Ecto neural progenitor cell (in vitro differentiated cells): ENCODE measurements at places on chromosomes 5 and 9.

DNA sequence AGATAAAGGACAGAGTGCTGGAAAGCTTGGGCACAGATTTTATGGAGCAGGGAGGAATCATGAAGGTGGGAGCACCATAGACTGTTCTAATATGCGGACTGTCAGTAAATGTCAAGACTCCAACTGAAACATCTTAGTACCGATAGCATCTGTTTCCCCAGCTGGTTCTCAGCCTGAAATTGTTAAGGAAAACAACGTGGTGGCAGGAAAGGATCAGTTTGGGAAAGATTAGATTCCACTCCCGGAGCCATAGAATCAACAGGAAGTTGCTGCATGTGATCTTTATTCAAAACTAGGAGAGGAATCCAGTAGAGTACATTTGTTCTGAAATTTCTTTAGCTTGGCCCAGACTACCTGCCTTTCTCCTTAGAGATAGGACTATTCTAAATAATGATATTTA lies 559.1 kb downstream of the CSNK1G3 start:
- DNase-seq = no peak

GRCh38 chr9:137326445-137327065 lies 24.5 kb upstream of the NRARP start:
- no peak for DNase-seq

DNA sequence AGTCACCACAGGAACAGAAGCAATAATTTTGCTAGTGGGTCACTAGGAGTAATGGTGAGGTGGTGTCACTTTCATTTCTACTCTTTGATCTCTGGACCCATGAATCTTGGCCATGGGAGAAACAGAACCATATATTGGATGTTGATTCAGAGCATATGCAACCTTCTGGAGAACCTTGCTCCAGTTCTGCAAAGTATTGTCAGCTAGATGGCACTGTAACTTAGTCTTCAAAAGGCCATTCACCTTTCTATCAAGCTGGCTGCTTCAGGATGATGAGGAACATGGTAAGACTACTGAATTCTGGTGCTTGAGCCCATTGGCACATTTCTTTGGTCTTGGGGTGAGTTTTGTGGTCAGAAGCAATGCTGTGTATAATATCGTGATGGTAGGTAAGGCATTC lies 129.1 kb upstream of the FBN2 start:
- no peak for DNase-seq

DNA sequence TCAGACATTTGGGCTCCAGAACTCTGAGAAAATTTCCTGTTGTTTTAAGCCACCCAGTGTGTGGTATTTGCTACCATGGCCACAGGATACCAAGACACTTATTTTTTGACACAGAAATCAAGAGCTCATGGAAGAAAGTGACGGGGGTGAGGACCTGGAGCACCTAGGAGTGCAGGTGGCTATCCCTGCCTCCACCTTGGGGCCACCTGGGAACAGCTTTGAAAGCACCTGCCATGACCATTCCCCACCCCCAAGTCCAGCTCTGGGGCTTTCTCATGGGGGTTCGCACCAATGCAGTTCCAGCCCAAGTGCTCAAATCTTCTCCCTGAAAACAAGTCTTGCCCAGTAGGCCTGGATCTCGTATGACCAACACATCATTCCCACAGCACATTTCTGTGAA lies 214.9 kb upstream of the IRX1 start:
- no peak for DNase-seq

GRCh38 chr9:7640231-7640630 lies 159.3 kb downstream of the DMAC1 start:
- no peak for DNase-seq

DNA sequence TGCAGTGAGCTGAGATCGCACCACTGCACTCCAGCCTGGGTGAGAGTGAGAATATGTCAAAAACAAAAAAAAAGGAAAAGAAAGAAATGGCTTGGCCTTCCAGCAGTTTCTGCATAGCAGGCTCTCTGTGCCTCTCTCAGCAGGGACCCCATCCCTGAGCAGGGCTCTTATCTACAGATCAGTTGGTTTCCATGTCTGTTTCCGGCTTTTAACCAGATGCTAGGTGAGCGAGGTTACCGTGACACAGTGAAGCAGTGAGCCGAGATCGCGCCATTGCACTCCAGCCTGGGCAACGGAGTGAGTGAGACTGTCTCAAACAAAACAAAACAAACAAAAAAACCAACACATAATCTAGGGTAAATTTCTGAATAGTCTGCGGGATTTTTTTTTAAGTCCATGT lies 51.4 kb downstream of the COL5A1 start:
- no peak for DNase-seq

DNA sequence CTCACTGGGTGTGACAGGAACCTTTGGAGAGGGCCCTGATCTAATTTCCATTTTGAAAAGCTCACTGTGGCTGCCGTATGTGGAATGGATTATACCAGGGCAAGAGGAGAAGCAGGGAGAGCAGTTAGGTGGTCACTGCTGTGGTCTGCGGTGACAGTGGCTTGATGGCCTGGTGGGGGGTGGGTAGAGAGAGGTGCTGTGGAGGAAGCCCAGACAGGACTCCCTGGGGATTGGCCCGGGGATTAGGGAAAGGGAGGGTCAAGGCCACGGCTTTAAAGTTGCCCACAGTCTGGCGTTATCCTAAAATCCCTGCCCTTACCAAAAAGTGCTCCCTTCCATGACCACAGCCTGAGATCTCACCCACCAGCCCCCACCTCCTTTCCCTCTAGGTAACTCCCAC lies 4.7 kb downstream of the B4GALT7 start:
- DNase-seq = no peak

DNA sequence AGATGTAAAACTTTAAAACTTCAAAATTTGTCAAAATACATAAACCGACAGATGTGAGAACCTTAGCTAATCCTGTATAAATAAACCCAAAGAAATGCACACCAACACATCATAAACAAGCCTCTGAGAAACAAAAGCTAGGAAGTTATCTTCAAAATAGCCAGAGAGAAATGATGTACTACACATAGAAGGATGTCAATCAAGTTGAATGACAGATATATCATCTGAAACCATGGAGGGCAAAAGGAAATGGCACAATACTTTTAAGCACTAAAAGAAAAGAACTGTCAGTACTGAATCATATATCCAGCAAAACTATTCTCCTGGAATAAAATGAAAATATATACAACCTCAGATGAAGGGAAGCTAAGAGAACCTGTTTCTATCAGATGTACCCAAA lies 595.1 kb upstream of the PTGER4 start:
- no peak for DNase-seq

GRCh38 chr9:36759976-36760375 lies 187.3 kb downstream of the MELK start:
- DNase-seq = no peak

GRCh38 chr9:135102331-135102730 lies 14.9 kb downstream of the OLFM1 start:
- DNase-seq = no peak

- DNase-seq = no peak
These were observed 4.1 kb upstream of the GBGT1 start for GRCh38 chr9:133167769-133168168.

DNA sequence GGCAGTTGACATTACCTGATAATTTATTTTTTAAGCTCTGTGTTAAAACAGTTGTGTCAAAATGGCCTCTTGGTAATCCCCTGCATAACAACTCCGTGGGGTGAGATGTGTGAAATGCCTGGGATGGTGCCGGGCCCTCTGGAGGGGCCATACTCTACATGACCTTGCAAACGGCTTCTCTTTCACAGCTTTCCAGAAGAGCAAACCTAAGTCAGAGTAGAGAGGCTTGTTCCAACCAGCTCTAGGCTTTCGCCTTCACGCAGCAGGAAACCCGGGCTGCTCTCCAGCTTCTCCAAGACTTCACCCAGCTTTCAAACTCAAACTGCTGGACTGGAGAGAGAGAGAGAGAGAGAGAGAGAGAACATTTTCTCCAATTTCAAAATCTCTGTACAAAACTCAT lies 120.1 kb downstream of the SNX18 start:
- DNase-seq = no peak

- no peak for DNase-seq
These were observed 277.6 kb downstream of the TMEM38B start for GRCh38 chr9:105971986-105972385.

- no peak for DNase-seq
These were observed 1.2 kb downstream of the PTBP3 start for GRCh38 chr9:112332214-112332613.

GRCh38 chr5:122500245-122501088 lies 188.4 kb downstream of the SNCAIP start:
- DNase-seq = peak; percentile 61

DNA sequence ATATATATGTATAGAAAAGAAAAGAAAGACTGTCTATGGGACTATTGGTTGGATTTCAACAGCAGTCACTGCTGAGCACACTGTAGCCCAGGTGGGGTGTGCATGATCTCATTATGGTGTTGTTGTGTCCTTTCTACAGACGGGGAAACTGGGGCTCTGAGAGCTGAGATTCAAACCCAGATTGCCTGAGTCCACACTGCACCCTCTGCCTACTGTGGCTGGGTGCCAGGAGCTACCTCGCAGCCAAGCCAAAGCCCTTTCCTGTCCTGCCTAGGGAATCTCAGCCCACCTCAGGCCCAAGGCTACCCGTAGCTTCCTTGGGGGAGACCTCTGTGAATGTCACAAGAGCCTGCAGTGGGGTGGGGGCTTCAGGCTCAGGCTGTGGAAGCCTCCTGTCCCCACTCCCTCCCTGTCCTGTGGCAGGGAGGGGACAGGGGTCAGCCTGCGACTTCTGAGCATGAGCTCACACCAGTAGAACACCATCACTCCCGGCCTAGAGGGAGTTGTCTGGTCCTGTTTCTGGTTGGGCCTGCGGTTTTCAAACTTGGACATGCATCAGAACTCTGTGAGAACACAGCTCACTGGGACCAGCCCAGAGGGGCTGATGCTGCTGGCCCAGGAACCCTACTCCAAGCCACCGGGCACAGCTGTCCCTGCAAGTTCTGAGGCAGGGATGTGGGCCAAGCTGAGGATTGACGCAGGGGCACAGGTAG lies 7.9 kb upstream of the NINJ1 start:
- peak; percentile 37 for DNase-seq

DNA sequence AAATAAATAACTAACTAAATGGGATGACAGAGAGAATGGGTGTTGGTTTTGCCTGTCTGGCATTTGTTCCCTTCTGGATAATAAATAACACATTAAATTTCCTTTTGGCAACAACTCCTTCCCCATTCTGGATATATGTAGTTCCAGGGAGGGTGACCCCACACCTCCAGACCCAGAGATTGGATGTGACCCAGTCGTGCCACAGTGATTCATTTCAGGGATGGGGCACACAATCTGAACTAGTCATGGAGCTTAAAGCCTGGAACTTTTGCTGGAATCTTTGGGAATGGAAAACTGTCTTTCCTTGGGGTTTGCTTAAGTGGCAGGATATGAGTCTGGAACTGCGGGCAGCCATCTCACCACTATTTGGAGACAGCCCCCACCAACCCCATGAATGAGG lies 11.3 kb downstream of the KLF9 start:
- peak; percentile 23 for DNase-seq

DNA sequence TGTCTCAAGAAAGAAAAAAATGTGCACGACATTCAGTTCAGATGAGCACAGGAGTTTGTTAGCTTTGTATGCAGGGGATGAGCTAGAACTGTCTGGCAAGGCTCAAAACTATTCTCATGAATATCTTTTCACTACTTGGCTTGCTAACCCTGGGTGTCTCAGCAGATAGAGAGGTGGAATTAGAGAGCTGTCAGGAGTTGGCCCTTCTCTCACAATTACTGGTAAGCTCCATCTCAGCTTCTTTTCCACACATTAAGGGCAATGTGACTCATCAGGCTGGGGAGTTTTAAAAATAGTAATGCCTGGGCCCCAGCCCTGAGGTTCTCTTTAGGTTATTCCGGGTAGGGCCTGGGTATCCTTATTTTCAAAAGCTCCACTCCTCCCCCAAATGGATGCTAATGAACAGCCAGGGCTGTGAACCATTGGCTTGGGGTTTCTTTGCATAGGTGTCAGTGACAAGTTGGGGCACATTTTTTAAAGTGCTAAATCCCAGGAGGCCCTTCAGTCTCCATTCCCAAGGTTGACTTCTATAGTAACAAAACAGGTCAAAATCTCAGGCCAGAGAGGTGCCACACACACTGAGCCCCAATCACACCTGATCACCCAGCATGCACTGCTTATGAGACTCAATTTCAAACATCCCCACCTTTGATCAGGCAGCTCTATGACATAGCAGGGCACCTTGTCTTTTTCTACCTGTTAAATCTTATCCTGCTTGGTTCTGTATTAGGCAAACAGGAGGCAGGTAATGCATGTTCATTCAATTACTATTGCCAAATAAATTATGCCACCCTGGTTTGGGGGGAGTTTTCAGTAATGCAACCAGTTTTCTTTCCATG lies 239.7 kb upstream of the DAP start:
- no peak for DNase-seq

DNA sequence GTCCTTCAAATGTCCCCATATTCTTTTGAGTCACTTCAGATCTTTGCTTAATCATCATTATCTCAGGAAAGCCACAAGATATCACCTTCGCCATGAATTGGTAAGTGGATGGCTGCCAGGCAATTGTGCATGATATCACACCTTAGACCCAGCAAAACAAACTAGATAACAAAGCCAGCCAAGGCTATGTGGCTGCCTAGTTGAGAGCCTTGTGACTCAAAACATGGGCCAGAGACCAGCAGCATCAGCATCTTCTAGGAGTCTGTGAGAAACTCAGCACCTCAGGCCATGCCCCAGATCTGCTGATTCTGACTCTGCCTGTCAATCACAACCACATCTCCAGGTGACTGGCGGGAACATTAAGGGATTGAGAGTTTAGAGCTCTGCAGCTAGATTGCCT lies 82.8 kb downstream of the SLIT3 start:
- no peak for DNase-seq

GRCh38 chr9:97534961-97535594 lies 33.6 kb downstream of the TMOD1 start:
- DNase-seq = no peak

- no peak for DNase-seq
These were observed 1.8 kb downstream of the SCAMP1 start for GRCh38 chr5:78362220-78362619.

DNA sequence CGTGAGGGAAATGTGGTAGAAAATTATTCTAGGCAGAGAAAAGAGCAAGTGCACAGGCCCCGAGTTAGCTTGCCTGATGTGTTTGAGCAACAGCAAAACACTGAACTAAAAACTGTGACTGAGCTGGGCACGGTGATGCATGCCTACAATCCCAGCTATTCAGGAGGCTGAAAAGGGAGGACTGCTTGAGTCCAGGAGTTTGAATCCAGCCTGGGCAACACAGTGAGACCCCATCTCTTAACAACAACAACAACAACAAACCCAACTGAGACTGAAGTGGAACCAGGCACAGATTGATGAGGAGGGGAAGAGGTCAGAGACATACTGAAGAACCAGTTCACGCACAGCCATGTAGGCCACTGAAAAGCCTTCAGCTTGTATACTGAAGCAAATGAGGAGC lies 42.5 kb downstream of the SCAI start:
- no peak for DNase-seq

DNA sequence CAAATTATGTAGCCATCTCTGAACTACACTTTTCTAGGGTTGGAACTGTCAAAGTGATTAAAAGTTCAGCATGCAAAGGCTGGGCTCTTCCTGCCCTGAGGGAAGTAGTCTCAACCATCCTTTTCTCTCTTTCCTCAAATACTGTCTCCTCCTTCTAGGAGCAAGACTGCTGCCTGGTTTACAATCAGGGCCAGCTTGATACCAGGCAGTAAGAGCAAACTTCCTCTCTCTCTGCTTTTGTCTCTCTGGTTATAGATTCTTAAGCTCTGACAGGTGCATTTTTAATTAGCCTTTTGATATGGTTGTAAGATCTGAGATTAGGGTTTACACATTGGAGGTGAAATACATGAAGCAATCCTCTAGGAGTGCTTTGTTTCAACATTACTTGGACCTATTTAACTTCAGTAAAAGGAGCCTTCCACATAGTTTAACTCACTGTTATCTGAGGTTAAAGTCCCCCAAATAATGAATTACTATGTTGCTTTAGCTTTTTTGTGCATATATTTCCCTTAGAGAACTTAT lies 436.1 kb downstream of the SPATA31D1 start:
- DNase-seq = no peak
